GM23248 (cell line): ENCODE measurements at places on chromosomes 7 and 10. TPM values are rescaled to one million over a fixed set of nuclear protein-coding genes. Genes with fewer than 3 reads are reported as not detected.

The HOXA10 gene
- 27.4 and 29.3 TPM in 2 replicates for total RNA-seq

DNA sequence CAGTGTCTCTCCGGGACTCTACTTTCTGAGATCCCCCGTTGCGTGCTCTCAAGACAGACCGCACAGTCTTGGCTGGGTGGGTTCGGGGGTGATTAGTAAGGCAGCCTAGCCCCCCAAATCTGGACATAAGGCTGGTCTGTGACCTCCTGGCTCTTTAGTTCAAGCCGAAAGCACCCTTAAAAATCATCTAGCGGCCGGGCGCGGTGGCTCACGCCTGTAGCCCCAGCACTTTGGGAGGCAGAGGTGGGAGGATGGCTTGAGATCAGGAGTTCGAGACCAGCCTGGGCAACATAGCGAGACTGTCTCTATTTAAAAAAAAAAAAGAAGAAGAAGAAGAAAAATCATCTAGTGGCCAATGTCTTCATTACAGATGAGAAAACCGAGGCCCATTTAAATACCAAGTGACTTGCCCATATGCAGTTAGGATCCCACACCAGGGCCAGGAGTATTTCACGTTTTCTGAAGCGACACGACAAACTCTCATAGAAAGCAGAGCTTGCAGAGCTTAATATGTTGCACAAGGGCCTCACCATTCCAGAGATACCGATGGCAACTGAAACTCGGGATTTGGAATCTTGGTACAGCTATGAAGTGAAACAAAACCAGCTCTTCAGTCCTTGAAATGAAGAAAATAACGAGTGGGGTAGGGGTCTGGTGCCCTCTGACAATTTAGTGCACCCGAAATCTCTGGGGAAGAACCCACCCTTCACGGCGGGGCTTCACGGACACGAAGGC lies 703 bp upstream of the HILPDA start:
- no peaks in the 10 kb centered on the region for H3K27me3 ChIP-seq
- peak; percentile 73 for DNase-seq
- H3K4me3 ChIP-seq, result peak overlapping the region; percentile 82
- peak overlapping the region; percentile 97 for H3K27ac ChIP-seq

- H3K27me3 ChIP-seq, result no peaks in the 10 kb centered on the region
- no peak for DNase-seq
- H3K4me3 ChIP-seq, result no peak overlapping the region
- no peaks in the 10 kb centered on the region for H3K36me3 ChIP-seq
- H3K27ac ChIP-seq, result no peak overlapping the region
These were observed 229.2 kb downstream of the TCF7L2 start for GRCh38 chr10:113179265-113179664.

The ACTL6B gene
- not detected in 2 replicates for total RNA-seq

The BEND7 gene
- 5.8 and 6.4 TPM in 2 replicates for total RNA-seq

DNA sequence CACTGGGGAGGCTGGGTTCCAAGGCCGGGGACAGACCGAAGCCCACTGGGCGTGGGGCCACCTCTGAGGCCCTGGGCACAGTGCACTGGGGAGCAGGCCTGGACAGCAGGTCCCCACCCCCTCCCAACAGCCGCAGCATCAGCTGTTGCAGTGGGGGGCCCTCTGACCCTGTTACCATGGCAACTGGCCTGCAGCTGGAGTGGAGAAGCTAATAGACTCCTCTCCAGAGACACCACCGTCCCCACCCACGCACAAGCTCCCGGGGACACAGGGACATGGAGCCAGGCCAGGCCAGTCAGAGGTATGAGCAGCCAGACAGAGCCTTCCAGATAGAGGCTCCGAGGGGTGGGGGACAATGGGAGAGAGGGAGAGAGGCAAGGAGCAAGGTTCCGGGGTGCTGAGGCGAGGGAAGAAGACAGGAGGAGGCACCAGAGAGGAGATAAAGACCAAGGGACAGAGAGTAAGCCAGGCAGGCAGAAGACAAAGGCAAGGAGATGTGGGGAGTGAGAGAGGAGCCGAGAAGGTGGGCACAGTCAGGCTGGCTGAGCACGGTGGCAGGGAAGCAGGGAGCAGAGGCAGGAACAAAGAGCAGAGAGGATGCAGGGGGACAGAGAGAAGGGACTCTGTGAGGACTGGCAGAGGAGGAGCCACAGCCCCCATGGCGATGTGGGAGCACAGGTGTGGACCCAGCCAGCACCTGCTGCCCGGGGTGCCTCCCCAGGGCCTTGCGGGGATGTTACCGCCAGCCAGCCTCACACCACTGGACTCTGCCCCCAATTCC lies 6.7 kb downstream of the KCNH2 start:
- no peak for DNase-seq
- no peaks in the 10 kb centered on the region for H3K4me1 ChIP-seq
- H3K27me3 ChIP-seq, result peaks cover 65% of the 10 kb centered on the region
- H3K36me3 ChIP-seq, result no peaks in the 10 kb centered on the region

The STEAP1B gene
- total RNA-seq, result 31.6 and 45.1 TPM in 2 replicates

DNA sequence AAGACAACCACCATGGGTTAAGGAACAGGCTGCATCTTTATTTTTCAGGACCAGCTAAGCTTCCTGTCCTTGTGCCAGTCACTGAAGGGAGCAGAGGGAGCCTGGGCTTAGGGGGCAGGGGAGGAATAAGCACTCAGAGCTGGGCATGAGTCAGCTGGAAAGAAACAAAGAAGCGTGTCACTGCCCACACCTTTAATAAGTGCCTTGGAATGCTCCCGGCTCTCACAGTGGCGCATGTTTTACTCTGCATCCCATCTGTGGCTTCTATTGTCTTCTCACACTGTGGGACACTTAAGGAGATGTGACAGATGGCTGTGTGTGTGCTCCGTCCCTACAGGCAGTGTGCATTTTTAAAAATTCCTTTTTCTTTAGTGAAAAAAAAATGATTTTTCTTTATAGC lies 71.7 kb downstream of the MTURN start:
- H3K36me3 ChIP-seq, result no peaks in the 10 kb centered on the region
- H3K27ac ChIP-seq, result 0 out of 2 replicates have a peak overlapping the region, but pooled peaks have one; percentile 19
- H3K27me3 ChIP-seq, result no peaks in the 10 kb centered on the region
- peaks cover 6% of the 10 kb centered on the region; the same call in 1 of the 2 replicates for H3K4me1 ChIP-seq

DNA sequence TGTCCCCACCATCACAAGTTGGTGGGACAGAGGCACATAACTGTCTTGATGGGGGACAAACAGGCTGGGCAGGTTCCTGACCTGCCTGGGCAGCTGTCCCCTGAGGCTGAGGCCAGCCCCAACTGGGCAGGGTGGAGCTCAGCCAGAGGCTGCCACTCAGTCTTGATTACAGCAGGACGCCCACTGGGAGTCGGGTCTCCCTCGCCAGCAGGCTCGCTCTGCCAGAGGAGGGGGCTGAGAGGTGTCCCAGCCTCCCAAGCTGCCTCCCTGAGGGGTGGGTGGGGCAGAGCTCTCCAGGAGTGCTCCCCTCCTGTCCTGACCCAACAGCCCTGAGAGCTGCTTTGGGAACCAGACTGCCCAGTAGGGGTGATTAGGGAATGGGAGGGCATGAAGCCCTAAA lies 1.8 kb upstream of the CAMK2G start:
- no peaks in the 10 kb centered on the region; the same call in 1 of the 2 replicates for H3K36me3 ChIP-seq
- H3K4me3 ChIP-seq, result no peak overlapping the region
- DNase-seq, result no peak
- peaks cover 18% of the 10 kb centered on the region for H3K4me1 ChIP-seq
- H3K27me3 ChIP-seq, result no peaks in the 10 kb centered on the region

The CYP2C19 gene
- not detected in 2 replicates for total RNA-seq

GRCh38 chr7:36011588-36011965 lies 141.5 kb upstream of the EEPD1 start:
- H3K4me3 ChIP-seq, result no peak overlapping the region
- no peak overlapping the region for H3K27ac ChIP-seq
- H3K36me3 ChIP-seq, result no peaks in the 10 kb centered on the region
- no peaks in the 10 kb centered on the region for H3K27me3 ChIP-seq

- no peak overlapping the region for H3K27ac ChIP-seq
- H3K36me3 ChIP-seq, result no peaks in the 10 kb centered on the region
- no peak overlapping the region for H3K4me3 ChIP-seq
These were observed 54.1 kb downstream of the JAZF1 start for GRCh38 chr7:28126410-28127041.

- H3K27ac ChIP-seq, result peak overlapping the region; percentile 63
- H3K4me1 ChIP-seq, result peaks cover 29% of the 10 kb centered on the region
- H3K27me3 ChIP-seq, result no peaks in the 10 kb centered on the region
- peak overlapping the region; percentile 5; the same call in 1 of the 2 replicates for H3K4me3 ChIP-seq
- no peaks in the 10 kb centered on the region for H3K36me3 ChIP-seq
- DNase-seq, result peak; percentile 91
These were observed 54.7 kb upstream of the BICC1 start for GRCh38 chr10:58457761-58458616.

The TYW1 gene
- total RNA-seq, result 11.1 and 62.0 TPM in 2 replicates

The RET gene
- not detected in 2 replicates for total RNA-seq

The TDRD1 gene
- total RNA-seq, result not detected in 2 replicates

GRCh38 chr10:96833220-96834001 lies 1.3 kb downstream of the LCOR start:
- H3K36me3 ChIP-seq, result no peaks in the 10 kb centered on the region
- H3K27me3 ChIP-seq, result no peaks in the 10 kb centered on the region
- peaks cover 35% of the 10 kb centered on the region for H3K4me1 ChIP-seq
- peak overlapping the region; percentile 81 for H3K27ac ChIP-seq

The NPY4R gene
- not detected in 2 replicates for total RNA-seq

The H2BK1 gene
- not detected in 2 replicates for total RNA-seq

The TEX36 gene
- 0.76 TPM in 1 of 2 replicates, not detected in the other for total RNA-seq

The PIP gene
- not detected in 2 replicates for total RNA-seq

The MYL10 gene
- total RNA-seq, result not detected in 2 replicates
